NCI-H2171 treated with DMSO at 0.1 percent for 48 hours (cell line): ENCODE measurements at places on chromosomes 2 and 18.

DNA sequence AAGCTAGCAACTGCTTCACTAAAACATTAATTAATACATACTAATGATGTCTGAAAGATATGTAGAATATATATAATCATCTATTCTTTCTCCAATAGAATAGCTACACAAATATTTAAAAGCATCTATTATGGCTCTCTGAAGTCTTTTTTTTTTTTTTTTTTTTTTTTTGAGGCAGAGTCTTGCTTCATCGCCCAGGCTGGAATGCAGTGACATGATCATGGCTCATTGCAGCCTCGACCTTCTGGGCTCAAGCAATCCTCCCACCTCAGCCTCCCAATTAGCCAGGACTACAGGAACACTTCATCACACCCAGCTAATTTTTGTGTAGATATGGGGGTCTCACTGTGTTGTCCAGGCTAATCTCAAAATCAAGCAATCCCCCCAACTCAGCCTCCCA, 120.4 kb upstream of the KYNU start:
- no peak for DNase-seq

GRCh38 chr2:186347472-186347871, 138.6 kb upstream of the ZC3H15 start:
- no peak for DNase-seq

DNA sequence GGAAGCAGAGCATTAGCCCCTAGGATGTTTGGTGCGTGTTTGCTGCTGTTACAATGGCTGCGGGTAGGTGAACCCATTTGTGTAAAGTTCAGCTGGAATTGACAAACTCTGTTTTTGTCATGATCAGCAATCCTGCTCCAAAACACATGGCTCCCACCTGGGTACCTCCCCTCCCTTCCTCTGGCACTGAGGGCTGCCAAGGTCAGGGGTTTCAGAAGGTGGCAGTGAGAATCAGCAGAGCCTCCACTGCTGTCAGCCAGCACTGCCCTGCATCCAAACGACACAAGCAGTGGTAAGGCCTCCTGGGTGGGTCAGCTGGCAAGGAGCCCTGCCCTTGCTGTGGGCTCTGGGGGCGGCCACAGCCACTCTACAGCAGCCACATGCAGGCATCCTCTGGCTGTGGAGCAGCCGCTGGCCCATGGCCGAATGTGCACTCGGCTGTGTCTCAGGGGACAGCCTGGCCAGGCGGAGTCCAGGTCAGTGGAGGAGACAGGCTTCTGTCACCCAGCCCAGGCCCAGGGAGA, 32.8 kb upstream of the LDLRAD4 start:
- no peak for DNase-seq

- no peak for DNase-seq
Observed at GRCh38 chr18:70289351-70290312, 787 bp downstream of the SOCS6 start.

GRCh38 chr2:241680827-241681599, 5.6 kb downstream of the DTYMK start:
- no peak for DNase-seq

DNA sequence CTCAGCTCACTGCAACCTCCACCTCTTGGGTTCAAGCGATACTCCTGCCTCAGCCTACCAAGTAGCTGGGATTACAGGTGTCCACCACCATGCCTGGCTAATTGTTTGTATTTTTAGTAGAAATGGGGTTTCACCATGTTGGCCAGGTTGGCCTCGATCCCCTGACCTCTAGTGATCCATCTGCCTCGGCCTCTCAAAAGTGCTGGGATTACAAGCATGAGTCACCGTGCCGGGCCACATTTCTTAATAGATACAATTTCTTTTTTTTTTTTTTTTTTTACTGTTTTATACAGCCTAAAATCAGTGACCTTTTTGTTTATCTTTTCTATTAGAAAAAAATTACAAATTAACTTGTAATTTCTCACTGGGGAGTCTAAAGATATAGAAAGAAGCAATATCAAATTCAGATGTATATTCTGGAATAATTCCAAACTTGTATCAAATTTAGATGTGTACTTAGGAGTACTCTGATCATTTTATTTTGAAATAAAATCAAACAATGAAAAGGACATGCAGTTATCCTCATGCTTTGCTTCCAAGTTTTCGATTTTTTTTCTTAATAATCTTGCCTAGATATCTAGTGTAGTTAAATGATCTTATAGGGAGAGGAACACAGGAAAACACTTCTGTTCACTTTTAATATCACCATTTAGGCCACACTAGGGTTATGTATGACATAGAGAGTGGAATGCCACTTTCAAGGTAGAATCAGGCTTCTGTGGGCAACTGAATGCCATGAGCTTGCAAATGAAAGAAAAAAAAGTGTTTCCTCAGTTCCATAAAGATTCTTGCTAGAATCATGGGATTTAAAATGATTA, 1089.3 kb downstream of the SUCLG1 start:
- DNase-seq: no peak

GRCh38 chr2:99651930-99652670, 162.3 kb upstream of the REV1 start:
- no peak for DNase-seq

- DNase-seq: no peak
Observed at GRCh38 chr2:23555944-23556343, 171.0 kb downstream of the KLHL29 start.

GRCh38 chr2:215528555-215528954, 92.7 kb upstream of the FN1 start:
- no peak for DNase-seq
